Retina (tissue), 1 donor: ENCODE measurements at places on chromosomes 2 and 18.
A peak's percentile ranks its signal among the peaks of the same experiment; 100 is the strongest.

DNA sequence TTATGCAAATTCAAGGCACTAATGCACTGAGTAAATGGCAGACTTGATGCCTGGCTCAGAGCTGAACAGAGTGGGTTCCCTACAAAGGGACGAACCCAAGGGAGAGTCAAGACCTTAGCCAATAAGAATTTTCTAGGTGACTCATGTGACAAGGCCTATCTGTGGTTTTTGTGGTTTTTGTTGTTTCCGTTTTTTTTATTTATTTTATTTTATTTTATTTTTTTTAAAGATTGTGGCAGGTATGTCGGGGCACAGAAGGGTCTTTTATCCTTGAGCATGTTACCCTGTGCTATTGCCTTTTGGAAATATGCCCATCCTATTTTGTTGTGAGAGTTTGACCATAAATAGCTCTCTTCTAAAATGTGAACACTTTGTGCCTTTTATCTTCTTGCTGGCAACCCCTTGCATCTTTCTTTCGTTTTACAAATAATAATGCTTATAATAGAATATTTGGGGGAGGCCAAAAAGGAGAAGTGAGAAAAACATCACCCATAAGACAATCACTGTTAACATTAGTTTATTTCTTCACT is 113.4 kb upstream of the AQP4 start:
- DNase-seq: no peak

GRCh38 chr2:176270100-176270750 is 983 bp downstream of the MTX2 start:
- DNase-seq: peak; percentile 9

- no peak for DNase-seq
These were observed 572.7 kb upstream of the SALL3 start for GRCh38 chr18:78406743-78407465.

DNA sequence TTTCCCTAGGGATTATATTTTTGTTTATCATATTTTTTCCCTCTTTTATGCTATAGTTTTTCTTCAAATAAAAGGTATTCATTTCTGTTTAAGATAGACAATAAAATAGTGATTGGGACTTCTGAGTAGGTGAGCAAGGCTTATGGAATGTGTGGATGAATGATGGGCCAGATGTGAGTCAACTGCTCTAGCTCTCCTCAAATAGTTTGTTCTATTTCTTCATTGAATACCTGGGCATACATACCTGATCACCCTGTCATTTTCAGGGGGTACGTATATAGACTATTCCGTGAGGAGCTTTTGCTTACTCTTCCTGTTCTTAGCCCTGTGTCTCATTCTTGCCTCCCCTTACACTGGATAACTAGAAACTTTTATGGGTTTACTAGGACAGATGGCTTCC is 41.9 kb downstream of the BABAM2 start:
- no peak for DNase-seq

GRCh38 chr2:153971250-153971649 is 99.5 kb downstream of the GALNT13 start:
- no peak for DNase-seq

GRCh38 chr2:28047681-28048080 is 157.2 kb downstream of the BABAM2 start:
- DNase-seq: no peak

- no peak for DNase-seq
These were observed 14.5 kb upstream of the ASPRV1 start for GRCh38 chr2:69975853-69976462.

- no peak for DNase-seq
These were observed at the start of gene SGPP2 for GRCh38 chr2:222424276-222424728. TSS of gene SGPP2 (plus strand) at chr2:222424543. CDS start at chr2:222424603, 60 bp downstream.

DNA sequence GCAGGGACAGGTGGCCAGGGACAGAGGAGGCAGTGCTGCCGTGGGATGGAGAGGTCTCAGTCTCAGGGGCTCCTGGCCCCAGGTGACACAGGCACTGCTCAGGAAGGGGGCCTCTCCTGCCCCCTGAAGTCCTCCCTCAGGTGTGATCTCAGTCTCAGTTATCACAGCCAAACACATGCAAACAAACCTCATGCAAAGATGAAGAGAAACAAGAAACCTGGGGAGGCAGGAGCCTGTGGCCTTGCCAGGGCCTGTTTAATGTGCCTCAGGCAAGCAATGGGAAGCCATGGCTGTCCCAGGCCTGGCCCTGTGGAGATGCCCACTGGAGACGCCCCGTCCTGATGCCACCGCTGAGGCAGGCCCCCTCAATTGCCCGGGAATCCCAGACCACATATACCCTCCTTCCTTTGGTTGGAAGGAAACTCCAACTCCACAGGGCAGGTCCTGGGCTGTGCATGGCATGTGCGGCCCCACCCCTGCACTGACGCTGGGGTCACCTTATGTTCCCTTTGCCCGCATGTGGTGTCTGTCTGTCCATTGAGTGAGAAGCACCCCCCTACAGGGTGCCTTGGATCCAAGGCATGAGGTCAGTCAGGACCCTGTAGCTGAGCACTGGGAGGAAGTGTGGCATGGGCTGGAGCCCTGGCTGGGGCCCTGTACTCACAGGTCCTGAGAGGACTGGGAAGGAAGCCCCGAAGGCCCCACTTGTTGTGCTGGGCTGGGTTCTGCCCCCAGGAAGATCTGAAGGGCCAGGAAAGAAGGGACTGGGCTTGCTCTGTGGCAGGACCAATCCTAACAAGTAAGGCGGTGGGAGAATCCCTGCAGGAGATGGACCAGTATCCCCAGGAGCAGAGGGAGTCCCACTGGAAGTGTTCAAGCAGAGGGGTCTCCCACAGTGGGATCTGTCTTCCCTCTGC is 68.8 kb upstream of the RAB6C start:
- no peak for DNase-seq

DNA sequence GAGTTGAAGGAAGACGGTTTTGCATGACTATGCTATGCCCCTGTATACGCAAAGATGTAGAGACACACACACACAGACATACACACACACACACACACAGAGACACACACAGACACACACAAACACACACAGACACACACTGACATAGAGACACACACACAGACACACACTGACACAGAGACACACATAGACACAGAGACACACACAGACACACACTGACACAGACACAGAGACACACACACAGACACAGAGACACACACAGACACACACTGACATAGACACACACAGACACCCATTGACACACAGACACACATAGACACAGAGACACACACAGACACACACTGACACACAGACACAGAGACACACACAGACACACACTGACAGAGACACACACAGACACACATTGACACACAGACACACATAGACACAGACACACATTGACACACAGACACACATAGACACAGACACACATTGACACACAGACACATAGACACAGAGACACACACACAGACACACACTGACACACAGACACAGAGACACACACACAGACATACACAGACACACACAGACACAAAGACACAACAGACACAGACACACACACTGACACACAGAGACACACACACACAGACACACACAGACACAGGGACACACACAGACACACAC is 121.3 kb downstream of the BCL2 start:
- DNase-seq: no peak
